ENCODE measurements at places on chromosomes 11 and 22.

- no peak for DNase-seq
Measured at GRCh38 chr11:134664447-134665187, 252.6 kb upstream of the B3GAT1 start.

- DNase-seq: no peak
Measured at GRCh38 chr22:30435674-30436126, 10.1 kb downstream of the MTFP1 start.

- DNase-seq: no peak
Measured at GRCh38 chr22:42132457-42132856, 1.8 kb upstream of the CYP2D6 start.

DNA sequence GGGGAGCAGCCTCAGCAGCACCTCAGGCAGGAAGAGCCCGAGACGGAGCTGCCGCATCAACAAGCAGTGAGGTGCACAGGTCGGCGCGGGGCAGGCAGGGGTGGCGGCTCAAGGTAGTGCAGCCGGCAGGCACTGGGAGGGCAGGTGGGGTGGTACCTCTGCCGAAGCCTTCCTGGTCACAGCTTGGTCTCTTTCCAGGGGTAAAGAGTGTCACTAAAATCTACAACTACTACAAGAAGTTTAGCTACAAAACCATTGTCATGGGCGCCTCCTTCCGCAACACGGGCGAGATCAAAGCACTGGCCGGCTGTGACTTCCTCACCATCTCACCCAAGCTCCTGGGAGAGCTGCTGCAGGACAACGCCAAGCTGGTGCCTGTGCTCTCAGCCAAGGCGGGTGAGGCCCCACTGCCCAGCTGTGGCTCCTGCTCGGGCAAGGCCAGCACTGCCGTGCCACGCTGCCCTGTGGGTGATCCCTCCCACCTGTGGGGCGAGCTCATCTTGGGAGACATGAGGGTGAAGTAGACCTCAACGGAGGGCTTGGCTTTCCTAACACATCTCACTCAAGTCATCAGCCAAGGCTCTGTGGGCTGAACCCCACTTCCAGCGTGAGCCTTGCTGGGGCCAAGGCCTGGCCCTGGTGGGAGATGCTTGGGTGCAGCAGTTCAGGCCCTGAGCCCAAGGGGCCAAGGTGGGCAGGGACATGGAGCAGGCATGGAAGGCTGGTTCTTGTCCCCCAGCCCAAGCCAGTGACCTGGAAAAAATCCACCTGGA lies 13.6 kb downstream of the GATD1 start:
- DNase-seq: no peak

GRCh38 chr22:34841331-34841771 lies 224.6 kb upstream of the ISX start:
- no peak for DNase-seq

Data from esophagus squamous epithelium (tissue), 5 donors.